Right lobe of liver (tissue), 6 donors: ENCODE measurements at places on chromosomes 2 and 18. TPM values are rescaled to one million over a fixed set of nuclear protein-coding genes. Genes with fewer than 3 reads are reported as not detected.

- no peak for DNase-seq
Measured at GRCh38 chr2:8107621-8108378, 574.1 kb upstream of the ID2 start.

GRCh38 chr18:11946756-11947155, 34.6 kb upstream of the IMPA2 start:
- peak; percentile 7 for DNase-seq

- DNase-seq = peak; percentile 31
Measured at GRCh38 chr2:240431271-240431660, 4.2 kb upstream of the GPC1 start.

GRCh38 chr2:42663106-42663780, 94.8 kb downstream of the MTA3 start:
- DNase-seq = peak; percentile 60

DNA sequence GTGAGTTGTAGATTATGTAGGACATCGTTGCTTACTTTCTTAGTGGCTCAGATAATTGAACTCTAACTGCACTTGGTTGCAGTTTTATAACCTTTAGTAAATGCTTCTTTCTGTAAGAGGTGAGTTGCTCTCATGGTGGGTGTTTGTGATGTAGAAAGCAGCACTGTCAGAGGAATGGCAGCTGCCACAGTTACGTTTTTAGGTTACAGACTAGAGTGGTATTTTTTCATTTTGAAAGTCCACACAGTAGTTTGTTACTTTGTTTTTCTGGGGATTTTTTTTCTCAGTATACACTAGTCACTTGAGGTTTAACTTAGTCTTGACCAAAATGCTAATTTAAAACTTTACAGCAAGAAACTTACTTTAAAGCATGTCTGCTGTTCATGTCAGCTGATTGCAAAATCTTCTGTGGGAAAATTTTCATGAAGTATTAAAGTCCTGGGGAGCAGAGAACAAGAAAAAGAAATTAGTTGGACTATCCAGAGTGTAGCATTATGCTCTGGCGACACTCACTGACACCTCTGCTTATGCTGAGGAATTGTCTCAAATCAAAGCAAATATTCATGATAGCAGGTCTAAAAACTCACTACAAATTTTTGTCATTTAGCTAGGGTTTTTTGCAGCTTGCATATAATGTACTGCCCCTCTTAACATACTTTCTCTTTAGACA, 14.8 kb downstream of the AFTPH start:
- no peak for DNase-seq

DNA sequence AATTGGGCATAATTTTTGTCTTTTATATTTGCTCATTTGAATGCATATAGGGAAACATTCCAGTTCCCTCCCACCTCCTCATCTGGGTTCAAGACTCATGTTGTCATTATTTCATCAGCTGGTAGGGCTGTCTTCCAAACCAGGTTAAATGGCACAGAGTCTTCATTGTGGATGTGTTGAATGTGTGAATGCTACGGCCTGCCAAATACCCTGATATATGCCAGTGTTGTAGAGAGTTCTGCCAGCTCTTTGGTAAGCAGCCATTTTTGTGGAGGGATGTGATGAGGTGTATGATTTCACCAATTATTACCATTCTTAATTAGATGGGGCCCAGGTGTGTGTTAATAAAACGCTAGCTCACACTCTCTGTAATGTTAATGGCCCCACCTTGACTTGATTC, 121.7 kb downstream of the LYPD6B start:
- no peak for DNase-seq

DNA sequence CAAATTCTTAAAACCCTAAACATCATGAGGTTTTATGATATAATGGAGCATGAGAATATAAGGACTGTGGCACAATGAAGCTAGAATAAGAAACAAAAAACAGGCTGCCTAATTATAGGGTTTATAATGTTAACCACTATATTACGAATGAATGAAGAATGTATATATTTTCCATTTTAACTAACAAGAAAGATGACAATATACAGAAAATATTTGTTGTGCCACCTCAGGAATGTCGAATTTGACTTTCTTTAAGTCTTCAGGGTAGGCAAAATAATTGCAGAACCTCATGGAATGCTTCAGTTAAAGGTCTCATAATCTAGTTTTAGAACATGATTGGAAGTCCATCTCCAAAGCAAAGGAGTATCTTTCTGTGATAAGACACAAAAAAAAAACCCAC, 282.9 kb upstream of the SLC8A1 start:
- no peak for DNase-seq

- peak; percentile 85 for DNase-seq
Measured at GRCh38 chr18:63936156-63936931, 12.8 kb upstream of the HMSD start.

GRCh38 chr2:108535357-108535631, 1.0 kb downstream of the LIMS1 start:
- no peak for DNase-seq

DNA sequence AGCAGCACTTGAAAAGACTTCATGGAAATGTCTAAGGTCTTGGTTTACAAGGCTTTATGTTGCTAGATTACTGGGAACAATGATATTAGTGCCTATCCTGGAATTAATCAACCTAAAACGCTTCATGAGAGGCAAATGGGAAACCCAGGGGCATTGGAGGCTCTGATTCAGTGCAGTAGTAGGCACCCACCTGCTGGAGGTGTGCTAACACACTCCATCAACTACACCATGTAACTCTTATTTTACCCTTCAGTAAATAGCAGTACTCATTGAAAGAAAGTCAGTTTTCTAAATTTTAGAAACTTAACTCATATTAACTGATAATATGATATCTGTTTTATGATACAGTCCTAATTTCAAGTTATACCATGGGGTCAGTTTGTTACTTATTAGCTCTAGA, 17.4 kb upstream of the HNRNPA3 start:
- DNase-seq = no peak

FER1L5 gene
- not detected for total RNA-seq

GRCh38 chr2:97967216-97967592, 28.5 kb downstream of the TMEM131 start:
- no peak for DNase-seq

MAL gene
- not detected for total RNA-seq

GRCh38 chr2:214436470-214436869, 25.6 kb downstream of the VWC2L start:
- no peak for DNase-seq
